Mucosa of descending colon (tissue), 3 donors: ENCODE measurements at places on chromosomes 11 and 22.

DNA sequence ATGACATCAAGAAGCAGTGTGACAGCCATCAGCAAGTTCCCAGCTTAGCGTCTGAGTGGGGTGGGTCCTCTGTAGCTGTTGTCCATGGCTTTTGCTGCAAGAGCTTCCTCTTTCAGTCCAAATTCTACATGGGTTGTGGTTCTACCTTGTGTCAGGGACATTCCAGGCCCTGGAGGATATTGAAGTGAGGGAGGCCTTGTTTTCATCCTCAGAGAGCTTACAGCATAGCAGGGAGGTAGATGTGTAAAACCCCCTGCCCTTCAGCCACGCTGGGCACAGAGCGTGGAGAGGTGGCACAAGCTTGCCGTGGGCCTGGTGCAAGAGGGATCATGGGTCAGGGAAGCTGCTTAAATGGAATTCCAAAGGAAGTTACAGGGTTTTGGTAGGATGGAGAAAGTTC is 93.9 kb downstream of the GRIK4 start:
- no peak for DNase-seq

DNA sequence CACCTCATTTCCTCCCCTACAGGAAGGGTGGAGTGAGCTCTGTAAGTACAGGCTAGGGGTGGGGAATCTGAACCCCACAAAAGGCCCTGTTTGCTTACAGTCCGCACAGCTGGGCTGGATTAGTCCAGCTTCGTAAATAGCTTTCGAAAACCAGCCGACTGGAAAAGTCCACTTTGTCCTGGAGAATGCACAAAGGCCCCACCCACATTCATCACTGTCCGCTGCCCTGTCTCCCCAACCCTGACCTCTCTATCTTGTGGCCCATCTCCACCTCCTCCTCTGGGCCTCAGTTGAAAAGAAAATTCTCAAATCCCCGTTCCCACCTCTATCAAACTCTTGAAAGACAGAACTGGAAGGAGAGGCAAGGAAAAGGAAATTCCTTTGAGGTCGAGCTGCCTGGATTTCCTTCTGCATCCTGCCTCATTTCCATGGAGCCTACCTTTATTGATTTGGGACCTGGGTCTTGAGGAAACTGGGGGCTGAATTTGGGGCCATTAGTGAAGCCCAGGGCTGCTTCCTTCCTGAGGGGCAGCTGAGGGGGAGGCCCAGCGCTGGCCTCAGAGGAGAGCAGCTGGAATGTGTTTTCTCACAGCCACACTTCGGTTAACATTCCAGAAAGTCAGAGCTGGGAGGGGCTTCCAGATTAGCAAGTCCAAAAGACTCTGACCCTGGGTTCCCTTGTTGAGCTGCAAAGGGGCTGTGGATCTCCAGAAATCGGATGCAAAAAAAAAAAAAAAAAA is 147.6 kb downstream of the FBXO7 start:
- no peak for DNase-seq

- no peak for DNase-seq
These were observed 37.6 kb upstream of the RIC3 start for GRCh38 chr11:8206251-8207079.

DNA sequence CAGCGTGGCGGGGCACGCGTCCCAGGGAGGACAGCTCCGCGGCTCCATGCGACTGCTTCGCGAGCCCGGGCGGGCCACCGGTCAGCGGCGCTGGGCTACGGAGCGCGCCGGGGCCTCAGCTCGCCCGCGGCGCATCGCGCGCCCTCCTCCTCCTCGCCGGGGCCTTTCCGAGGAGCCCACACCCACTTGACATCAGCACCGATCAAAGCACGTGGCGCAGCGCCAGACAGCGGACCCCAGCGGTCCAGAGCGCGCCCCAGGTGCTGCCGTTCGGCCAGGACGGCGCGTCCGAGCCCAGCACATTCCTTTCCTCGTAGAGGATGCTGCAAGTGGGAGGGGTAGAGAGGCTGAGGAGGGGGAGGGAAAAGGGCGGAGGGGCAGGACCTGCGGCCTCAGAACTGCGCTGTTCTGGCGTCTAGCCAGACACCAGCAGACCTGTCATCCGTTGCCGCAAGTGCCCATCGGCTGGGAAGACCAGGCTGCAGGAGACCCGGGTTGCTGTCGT is 88.6 kb downstream of the PLEKHA7 start:
- DNase-seq = peak; percentile 72

DNA sequence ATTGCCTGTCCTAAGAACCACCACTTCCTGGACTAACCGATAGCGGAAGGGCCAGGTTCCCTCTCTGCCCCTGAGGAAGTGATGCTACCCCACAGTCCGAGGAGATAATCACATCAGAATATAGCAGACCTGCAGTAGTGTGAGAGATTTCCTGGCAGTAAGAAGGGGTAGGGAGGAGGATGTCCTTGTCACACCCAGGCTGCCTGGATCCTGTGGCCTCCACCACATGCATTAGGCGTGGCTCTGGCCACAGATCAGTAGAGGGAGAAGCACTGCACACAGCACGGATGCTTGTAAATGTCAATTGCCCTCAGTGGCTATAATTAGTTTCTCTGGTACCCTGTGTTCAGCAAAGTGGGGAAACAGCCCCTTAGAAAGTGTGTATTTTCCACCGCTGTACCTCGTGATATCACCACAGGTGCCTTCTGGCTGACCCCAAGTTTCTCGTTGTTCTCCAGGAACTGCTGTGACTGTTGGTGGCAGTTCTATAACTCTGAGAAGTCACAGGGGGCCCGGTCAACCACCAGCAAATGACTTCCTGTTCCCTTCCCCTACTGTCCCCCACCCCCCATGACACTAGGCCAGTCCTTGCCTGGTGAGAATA is 61.8 kb downstream of the UBASH3B start:
- DNase-seq = no peak

DNA sequence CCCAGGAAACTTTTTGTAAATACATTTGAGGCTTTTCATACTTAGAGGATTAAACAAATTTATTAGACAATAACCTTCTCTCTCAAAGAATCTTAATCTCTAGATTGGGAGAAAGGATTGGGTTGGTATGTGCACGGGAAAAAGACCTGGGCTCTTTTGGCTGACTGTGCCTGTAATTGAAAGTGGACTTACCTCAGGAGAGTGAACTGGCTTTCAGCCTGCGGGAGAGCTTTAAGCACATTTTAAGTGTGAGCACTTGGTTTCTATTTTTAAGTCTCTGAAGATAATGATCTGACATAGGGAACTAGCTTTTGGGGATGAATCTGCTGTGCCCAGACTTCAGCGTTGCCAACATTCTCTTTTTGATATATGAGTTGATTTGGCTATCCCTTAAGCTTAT is 35.8 kb downstream of the UVRAG start:
- DNase-seq = no peak

GRCh38 chr22:44261861-44262595 is 50.7 kb downstream of the SHISAL1 start:
- DNase-seq = peak; percentile 12
